Transverse colon (tissue), 4 donors: ENCODE measurements at places on chromosomes 7 and 10. TPM values are rescaled to one million over a fixed set of nuclear protein-coding genes. Genes with fewer than 3 reads are reported as not detected.

Gene KAZALD1
- total RNA-seq: 6.8 TPM

Gene HYAL4
- total RNA-seq: not detected

GRCh38 chr7:26195182-26195581 is 5.4 kb downstream of the HNRNPA2B1 start:
- DNase-seq: no peak

DNA sequence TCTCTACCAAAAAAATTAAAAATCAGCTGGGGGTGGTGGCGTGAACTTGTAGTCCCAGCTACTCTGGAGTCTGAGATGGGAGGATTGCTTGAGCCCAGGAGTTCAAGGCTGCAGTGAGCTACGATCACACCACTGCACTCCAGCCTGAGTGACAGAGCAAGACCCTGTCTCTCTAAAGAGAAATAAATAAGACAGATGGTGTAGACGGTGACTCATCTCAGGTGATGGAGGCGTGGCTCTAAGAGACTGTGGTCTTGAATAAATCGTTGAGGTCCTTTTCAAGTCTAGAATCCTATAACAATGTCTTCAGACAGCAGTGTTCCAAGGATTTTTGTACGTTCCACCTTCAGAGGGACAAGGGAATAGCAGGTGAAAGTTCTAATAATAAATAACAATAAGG is 53.8 kb upstream of the PFKFB3 start:
- no peak for DNase-seq

GRCh38 chr7:156994417-156994816 is 16.0 kb downstream of the MNX1 start:
- no peak for DNase-seq

DNA sequence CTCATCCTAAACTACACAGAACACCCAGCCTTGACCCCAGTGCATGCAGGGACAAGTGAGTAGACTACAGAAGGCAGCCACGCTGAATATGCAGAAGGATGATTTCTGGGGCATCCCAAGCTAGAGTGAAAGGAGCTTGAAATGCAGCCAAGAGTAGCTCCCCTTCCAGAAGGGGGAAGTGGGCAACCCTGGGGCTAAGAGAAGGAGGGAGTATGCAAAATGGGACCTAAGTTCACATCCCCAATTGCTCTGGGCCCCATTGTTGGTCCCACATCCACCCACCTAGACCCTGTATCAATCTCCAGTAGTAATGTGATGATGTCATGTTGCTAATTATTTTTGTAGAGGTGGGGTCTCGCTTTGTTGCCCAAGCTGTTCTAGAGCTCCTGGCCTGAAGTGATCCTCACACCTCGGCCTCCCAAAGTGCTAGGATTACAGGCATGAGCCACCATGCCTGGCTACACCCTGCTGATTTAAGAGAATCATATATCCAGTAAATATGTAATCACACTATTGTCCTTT is 5.6 kb upstream of the PSTK start:
- DNase-seq: no peak
